Stimulated activated CD8-positive, alpha-beta memory T cell treated with anti-CD3 and anti-CD28 coated beads, Interleukin-2, amount 100 ng/mL, for 1 hour (primary cell): ENCODE measurements at places on chromosomes 11 and 22.
A peak's percentile ranks its signal among the peaks of the same experiment; 100 is the strongest.

DNA sequence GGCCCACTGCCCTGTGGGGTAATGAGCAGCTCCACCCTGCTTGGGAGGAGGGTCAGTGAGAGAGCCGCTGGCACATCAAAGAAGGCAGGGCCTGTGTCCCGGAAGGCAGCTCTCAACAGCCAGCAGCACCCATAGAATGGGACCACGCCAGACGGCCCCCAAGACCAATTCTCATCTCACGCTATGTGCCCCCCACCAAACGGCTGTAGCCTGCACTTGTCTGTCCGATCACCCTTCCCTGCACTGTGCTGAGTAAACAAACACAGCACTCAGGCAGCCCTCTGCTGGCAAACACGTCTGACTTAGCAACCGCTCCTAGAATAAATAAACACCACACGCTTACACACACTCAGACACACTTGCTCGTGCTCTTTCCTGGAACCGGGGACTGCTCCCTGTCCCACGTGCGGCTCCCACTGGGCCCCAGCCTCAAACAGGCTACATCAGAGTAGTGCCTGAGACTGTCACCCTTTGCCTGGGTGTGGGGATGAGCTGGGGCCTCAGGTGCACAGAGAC, 53.2 kb upstream of the CDON start:
- no peak for DNase-seq

GRCh38 chr11:1057806-1058205, 16.9 kb upstream of the MUC2 start:
- DNase-seq, result no peak

GRCh38 chr22:45435544-45436139, 22.1 kb downstream of the RIBC2 start:
- peak; percentile 68 for DNase-seq

- no peak for DNase-seq
Measured at GRCh38 chr11:95652002-95652472, 137.5 kb downstream of the FAM76B start.

DNA sequence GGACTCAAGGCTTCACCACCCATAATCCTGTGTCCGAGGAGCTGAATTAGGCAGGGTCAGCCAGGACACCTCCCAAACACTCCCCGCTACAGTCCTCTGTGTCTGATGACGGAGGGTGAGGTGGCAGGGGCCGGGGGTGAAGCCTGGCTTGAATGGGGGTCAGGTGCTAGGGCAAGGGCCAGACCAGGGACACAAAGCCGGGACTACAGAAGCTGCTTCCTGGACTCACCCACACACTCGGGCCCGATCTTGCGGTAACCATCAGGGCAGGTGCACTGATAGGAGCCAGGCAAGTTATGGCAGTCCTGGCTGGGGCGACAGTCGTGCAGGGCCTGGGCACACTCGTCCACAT, 2.3 kb downstream of the EFEMP2 start:
- no peak for DNase-seq

DNA sequence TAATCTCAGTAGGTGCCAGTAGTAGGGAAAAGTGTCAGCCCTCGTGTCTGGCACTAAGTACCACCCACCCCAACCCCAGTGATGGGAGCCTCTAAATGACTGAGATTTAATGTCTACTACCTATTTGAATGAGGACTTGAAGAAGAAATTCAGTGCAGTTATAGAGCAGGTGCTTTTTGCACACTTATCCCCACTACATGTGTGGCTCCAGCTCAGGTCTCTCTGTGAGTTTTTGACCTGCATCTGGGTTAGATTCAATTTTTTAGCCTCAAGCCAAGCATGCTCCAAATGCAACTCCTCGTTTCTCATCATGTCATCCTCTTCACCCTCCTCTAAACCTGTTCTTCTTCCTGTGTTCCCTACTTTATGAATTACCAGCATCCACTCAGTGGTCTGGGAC, 24.9 kb upstream of the NNMT start:
- DNase-seq, result no peak

DNA sequence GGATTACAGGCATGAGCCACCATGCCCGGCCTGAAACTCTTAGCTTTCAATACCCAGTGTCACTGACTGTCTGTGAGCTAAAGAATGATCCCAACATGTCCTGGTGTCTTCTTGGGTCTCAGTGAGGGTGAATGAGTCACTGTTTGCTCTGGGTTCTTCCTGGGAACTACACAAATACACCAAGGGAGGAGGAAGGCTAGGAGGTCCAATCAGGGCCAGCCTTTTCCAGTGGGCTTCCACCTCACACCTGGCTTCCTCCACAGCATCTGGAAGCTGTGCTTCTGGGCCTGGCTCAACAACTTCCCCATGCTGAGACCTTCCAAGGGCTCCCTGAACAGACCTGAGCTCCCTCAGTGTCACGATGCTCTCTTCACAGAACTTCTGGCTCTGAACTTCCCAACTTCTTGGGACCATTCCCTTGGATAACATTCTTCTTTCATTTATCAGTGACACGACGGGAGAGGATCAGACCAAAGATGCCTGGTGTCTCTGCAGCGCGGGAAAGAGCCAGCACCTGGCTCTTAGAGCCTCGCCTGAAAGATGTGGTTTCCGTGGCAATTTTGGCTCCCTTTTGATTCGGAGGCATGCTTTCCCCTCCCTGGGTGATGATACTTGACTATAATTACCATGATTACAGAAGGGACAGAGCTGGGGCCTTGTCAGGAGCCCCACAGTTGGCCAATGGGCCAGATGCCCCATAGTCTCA, 22.3 kb upstream of the CHRM4 start:
- no peak for DNase-seq

DNA sequence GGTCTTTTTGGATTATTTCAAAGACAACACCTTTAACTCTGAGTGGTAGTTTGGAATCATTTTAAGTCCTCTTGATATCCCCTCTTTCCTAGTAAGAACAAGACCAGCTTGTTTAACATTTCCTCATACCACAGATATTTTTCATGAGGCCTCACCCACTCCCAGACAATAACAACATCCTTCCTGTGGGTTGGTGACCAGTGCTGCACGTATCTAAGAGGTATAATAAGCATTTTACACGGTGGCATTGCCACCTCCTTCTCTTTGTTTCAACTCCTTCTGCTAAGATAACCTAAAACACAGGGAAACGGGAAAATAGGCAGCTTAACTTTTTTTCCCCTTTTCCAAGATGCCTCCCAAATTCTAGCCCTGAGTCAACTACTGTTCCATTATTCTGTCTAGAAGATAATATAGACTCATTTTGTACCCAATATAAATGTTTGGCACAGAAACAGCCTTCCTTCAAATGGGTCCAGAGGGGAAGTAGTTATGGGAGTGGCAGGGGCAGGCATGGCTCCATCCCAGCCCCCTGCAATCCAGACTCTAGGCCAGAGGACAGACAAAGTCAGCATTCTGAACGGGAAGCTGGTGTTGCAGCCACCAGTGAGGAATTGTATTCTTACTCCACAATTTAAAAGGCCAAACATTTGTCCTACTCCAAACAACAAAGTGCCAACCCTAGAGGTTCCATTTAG, 28.5 kb downstream of the MAML2 start:
- DNase-seq, result no peak

DNA sequence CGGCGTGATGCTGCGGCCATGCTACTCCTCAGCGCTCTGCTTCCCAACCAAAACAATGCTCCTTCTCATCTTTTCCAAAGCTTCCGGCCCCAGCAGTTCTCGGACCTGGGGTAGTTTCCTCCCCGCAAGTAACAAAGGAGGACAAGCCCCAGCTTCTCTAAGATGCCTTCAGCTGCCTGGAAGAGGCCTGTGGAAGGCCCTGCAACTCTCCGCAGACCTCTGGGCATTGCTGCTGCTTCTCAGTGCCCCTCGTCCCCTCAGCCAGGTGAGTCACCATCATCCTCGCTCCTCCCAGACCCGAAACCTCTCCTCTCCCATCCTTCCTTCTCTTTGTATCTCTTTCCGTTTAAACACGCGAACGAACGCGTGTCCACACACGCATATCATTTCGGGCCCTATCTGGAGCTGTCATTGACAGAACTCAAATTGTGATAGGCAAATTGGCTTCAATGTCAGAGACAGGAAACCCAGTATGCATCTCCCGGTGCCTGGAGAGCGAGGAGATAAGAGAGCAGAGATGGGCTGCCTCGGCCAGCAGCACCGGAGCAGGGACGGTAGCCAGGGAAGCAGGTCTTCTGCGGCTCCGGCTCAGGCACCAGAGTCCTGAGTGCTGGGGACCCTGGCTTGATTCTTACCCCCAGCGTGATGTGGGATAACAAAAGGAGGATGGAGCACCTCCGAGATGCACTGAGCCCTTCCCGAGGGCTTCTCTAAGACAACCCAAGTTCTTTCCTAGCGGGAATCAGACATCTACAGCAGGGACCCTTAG, 22.0 kb upstream of the JAM3 start:
- no peak for DNase-seq

DNA sequence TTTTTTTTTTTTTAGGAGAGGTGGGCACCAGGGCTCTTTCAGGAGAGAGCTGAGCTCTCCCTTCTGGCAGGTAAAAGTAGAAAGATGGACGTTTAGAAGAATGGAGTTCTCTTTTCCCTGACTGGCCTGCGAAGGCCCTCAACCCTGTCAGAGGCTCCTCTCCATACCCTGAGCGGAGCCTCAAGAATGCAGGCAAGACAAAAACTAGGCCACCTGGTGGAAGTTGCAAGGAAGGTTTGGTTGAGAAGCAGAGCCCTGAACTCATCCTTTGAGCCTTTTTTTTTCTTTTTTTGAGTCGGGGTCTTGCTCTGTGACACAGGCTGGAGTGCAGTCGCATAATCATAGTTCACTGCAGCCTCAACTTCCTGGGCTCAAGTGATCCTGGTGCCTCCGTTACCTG, 1.4 kb downstream of the OTOG start:
- DNase-seq, result no peak

- no peak for DNase-seq
Measured at GRCh38 chr11:15913261-15913660, 443.1 kb downstream of the SOX6 start.

DNA sequence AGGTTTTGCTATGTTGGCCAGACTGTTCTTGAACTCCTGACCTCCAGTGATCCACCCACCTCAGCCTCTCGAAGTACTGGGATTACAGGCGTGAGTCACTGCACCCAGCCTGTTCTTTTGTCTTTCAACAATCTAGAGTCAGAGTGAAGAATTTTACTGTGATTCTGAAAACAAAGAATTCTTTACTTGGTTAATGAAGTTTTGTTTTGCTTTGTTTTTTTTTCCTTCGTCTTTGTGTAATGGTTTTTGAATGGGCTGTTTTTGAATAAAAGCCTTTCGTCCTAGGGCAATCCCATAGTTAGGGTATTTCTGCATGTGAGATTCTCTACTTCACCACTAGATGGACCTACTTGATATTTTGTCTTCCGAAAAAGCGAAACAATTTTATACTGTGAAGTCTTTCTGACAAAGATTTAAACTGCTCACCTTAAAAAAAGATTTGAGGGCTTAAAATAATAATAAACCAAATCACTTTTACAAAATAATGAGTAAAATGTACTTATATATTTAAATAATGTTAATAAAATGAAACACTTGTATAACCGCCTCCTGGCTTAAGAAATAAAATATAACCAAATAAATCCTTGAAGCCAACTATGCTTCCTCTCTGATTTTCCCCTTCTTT, 43.4 kb upstream of the SC5D start:
- no peak for DNase-seq

DNA sequence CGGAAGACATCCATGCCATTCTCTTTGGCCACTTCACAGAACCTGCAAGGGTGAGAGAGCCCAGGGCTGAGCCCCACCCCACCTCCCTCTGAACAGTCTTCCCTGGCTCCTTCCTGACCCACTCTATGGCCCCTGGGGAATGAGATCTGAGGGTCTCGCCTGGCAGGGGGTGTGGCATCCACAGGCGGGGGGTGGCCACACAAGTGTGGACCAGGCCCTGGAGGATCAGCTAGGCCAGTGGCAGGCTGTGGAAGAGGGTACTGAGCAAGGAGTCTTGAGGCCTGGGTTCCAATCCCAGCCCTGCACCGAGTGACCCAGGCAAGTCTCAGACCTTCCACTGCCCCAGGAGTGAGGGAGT, 5.6 kb upstream of the LRFN4 start:
- DNase-seq, result no peak

DNA sequence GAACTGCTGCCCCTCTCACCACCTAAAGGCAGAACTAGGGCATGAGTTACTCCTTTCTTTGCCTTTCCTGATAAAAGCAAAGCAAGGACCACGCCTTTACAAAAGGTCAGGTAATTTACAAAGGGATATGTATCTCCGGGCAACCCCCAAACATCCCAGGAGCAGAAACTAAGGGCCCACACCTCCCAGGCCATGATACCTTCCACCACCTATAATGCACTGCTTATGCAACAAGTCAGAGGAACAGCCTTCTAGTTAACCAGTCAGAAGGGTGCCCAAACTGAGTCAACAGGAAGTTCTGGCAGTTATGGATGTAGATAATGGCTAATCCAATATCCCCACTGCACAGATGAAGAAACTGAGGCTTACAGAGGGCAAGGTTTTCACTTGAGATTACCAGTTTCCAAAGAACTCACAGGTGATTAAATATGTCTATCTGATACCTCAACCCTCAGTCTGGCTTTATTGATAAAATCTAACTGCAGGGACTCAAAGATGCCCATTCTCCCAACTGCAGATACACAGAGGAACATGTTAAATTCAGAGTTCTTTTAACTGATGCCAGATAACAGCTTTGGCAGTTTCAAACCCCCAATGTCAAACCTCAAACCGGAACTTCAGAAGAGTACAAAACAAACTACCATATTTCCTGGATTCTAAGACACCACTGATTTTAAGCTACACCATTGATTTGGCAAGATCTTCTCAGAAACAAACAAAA, 16.8 kb upstream of the CASTOR1 start:
- no peak for DNase-seq

DNA sequence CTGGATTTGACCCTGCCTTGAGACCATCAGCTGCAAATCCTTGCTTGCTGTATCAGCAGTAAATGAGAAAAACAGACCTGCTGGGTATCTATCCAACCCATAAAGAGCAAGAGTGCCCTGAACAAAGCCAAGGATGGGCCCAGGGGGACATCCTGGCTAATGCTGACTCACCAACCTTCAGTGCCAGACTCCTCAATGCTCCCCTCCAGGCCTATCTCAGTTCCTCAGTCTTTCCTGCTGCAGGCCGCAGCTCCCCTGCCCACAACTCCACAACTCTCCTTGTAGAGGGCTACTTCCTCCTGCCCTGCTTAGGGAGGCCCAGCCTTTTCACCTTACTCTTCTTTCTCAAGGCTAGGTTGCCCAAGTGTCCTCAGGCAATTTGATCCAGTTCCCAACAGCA, 2.6 kb downstream of the LAMTOR1 start:
- DNase-seq, result no peak

GRCh38 chr11:77668760-77669159, 31.2 kb upstream of the CLNS1A start:
- no peak for DNase-seq
